ENCODE measurements at places on chromosomes 6 and 20.
A peak's percentile ranks its signal among the peaks of the same experiment; 100 is the strongest.

DNA sequence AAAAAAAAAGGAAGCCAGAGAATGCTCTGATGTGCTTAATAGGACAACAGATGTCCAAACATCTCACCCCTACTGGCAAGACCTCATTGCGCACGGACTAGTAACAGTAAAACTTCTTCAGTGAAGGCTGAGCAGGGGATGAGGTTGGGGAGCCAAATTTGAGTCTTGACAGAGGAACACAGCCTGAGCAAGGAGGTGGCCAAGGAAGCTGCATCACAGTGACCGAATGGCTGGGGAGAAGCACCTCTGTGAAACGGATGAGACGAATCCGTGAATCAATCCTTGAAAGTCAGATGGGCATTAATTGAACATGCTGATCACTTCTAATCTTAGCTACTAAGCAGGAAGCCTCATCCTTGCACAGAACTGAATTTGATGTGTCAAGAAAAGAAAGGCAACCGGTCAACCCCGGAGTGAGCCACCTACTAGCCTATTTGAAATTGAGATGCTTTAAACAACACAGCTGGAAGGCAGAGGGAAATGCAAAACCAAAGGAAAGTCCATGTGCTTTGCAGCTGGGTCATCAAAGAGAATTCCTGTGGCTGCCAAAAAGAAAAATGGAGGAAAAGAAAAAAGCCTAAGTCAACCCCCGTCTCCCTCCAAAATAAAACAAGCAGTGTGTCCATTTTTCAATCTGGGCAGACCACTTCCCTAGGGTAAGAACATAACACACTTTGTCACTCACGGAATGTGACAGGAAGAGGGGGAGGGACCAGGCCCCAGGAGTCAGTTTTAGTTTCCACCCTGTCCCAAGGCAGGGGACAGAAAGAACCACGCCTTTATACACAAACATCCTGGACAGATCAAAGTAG, 29.5 kb downstream of the PXDC1 start:
- DNase-seq, result no peak

DNA sequence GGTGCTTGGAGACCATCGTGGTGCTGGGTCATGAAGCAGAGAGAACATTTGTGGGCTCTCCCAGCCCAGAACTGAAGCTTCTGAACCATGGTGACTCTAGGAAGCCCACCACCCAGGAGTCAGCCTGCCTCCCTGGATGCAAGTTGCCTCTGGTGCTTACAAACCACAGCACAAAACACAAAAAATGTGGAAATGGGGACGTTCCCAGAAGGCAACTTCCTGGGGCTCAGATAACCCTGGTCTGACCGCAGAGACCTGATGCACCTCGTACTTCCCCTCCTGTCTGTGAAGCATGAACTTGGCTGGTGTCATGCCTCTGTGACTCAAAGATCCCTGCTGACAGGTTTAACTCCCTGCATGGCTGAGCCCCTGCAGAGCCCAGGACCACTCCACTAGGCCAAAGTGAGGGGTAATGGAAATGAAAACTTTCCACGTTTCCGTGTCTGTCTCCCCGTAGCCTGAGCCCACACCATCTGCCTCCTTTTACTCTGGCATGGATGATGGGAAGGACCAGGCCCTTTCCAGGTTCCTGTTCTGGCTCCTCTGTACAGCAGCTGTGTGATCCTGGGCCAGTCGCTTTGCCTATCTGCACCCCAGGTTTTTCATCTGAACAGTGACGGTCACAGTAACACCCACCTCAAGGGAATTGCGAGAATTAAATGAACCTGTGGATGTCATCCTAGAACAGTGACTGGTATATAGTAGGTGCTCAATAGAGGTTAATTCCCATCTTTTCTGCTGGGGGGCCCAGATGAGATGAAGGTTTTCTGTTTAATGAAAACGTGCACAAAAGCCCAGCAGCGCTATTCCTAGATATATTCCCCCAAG, 57.7 kb downstream of the PPP1R16B start:
- DNase-seq, result peak; percentile 80

- DNase-seq, result no peak
Measured at GRCh38 chr6:162262466-162263196, 464.9 kb downstream of the PRKN start.

- no peak for DNase-seq
Measured at GRCh38 chr6:117564681-117565080, 37.6 kb downstream of the GOPC start.

DNA sequence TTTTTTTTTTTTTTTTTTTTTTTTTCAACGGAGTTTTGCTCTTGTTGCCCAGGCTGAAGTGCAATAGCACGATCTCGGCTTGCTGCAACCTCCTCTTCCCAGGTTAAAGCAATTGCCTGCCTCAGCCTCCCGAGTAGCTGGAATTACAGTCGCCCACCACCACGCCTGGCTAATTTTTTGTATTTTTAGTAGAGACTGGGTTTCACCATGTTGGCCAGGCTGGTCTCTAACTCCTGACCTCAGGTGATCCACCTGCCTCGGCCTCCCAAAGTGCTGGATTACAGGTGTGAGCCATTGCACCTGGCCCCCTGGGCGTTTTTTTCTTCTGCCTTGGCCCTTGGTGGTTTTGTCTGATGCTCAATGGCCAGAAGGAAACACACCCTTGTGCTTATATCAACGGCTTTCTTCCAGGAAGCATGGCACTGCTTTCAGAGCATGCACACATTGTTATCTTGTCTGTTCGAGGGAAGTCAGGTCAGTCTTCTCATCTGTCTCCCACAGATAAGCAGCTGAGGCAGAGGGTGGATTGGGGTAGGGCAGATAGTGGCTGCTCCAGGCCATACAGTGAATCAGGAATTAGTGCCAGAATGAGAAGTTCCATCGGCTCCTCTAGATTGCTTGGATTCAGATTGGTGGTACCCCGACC, 203.1 kb downstream of the TSHZ2 start:
- DNase-seq, result no peak

DNA sequence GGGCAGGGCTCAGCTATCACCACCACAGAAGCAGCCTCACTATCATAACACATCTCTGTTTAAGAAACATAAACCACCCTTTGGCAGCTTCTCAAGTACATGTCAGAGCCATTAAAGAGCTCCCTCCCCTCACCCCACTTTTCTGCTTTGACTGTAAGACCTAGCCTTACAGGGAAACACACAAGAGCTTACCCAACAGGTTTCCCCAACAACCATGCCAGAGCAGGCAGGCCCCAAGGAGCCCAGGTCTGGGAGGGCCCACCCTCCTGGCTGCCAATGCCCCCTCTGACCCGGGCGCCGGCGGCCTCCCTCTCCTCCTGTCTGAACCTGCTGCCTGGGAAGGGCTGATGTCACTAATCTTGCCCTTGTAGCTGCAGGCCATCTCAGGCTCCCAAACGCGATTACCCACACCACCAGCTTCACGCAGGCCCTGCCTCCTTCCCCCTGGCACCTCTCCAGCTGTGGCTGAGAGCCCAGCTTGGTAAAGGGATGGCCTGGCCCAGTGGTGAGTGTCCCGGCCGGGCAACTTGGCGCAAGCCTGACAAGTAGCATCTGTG, 402.0 kb downstream of the MAFB start:
- DNase-seq, result no peak

- DNase-seq, result no peak
Measured at GRCh38 chr6:105991561-105992314, 94.4 kb upstream of the PRDM1 start.

DNA sequence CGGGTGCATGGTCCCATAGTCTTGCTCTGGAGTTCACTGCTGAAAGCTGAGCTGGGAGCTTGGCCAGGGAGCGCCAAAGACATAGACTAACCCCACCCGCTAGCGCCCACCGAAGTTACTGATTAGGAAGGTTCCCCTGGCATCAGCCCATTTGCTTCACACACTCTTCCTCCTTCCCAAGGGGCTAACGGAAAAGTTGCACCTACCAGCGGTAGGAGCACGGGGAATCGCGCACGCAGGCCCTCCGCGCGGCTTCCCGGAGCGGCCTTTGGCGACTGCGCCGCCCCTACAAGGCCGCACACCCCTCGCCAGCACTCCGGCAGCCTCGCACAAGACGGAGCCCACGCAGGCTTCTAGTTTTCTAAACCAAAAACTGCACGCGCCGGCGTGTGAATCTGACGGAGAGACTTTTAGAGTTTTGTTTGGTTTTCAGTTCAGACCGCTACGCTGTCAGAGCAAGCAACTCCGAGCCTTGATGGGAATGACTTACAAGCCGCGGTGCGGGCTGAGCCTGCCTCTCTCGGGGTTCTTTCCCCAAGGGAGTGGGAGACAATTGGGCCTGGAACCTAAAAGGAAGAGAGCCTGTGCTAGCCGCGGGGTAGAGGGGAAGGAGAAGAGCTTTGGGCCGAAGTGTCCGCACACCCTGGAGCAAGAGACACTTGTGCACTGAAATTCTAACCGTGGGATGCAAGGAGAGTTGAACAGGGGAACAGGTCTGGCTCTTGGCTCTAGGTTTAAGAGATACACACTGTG, 891 bp upstream of the POU3F2 start:
- DNase-seq, result no peak

- DNase-seq, result no peak
Measured at GRCh38 chr6:56148488-56149186, 98.7 kb downstream of the COL21A1 start.

DNA sequence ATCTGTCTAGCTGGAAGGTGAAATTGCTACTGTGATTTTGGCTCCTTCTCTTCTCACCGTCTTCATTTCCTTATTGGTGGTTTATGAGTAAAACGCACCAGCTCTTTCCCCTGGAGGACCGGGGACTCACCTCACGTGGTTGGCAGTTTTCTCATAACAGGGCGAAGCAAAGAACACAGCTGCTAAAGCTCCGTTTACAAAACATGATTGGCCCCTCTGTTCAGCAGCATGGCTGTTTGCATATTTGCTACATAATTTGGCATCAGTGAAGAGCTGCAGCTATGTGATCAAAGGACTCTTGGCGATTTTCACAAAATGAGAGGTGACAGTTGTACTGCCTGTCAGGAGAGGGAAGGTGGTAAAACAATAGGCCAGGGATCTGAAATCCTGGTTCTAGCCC, 20.5 kb upstream of the TMEM181 start:
- no peak for DNase-seq

GRCh38 chr6:87830907-87831306, 128.9 kb upstream of the AKIRIN2 start:
- no peak for DNase-seq

- DNase-seq, result peak; percentile 74
Measured at GRCh38 chr20:46040902-46041535, 12.0 kb downstream of the SLC12A5 start.

DNA sequence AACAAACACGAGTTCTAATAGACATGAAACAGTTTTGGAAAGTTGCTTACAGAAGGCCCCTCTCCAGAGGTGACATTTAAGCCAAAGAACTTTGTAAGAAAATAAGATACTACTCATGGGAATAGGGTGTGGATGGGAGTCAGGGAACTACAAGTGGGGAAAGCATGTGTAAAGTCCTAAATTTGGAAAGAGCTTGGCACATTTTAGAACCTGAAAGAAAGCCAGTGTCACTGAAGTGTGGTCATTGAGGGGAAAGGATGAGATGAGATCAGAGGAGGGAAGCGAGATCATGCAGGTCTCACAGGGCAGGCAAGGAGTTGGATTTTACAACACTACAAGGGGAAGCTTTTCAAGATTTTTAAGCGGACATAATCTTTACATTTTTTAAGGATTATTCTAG, 38.0 kb downstream of the VGLL2 start:
- DNase-seq, result no peak

DNA sequence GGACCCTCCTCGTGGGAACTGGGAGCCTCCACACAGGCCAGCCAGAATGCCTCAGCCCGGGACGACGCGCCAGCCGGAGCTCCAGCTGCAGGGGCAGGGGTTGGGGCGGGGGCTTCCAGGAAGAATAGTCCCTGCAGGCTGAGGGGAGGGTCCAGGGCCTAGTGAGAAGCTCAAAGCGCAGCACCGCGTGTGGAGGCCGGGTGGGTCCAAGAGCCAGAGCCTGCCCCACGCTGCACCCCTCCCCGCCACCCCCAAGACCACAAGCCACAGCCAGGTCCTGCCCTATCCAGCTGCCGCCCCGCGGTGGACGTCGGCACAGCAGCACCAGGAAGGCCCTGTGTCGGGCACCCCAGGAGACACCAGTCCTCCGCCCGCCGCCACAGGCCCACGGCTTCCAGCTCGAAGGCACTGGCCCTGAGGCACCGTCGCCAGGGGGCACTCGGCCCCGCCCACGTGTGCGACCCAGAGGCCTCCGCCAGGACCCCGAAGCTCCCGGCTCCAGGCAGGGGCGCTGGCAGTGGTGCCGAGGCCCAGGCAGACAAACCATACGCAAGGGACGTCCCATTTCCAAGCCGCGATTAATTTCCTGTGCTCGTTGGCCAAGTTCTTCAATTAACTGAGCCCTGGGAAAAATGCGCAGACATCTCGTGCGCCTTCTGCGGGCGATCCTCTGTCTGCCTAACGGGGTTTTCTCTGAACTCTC, 19.5 kb downstream of the KCNQ2 start:
- no peak for DNase-seq

DNA sequence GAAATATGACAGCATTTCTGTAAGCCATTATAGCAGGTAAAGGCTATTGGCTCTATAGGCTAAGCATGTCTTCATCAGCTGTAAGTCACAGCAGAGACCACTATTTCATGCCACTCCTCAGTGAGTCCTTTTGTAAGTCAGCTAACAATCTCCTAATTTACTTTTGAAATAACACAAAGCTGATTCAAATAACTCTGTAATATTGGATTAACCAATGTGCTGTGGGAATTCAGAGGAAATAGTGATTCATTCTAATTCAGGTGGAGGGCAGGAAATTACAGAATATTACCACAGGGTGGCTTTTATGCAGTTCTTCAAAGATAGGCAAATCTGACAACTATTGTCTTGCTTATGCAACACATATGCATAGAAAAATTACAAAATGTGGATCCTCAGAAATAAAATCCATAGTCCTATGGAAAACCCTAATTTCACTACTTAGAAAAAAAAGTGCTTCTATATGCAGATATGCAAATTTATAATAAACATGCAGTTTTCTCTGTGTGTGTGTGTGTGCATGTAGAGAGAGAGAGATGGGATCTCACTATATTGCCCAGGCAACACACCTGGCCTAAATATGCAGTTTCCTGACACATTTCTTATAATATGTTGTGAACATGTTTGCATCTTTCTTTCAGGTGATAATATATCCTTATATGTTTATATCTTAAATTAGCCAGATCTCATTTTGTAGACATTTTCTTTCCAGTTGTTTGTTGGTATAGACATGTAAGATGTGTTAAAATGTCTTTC, 4.8 kb upstream of the SMIM28 start:
- no peak for DNase-seq

DNA sequence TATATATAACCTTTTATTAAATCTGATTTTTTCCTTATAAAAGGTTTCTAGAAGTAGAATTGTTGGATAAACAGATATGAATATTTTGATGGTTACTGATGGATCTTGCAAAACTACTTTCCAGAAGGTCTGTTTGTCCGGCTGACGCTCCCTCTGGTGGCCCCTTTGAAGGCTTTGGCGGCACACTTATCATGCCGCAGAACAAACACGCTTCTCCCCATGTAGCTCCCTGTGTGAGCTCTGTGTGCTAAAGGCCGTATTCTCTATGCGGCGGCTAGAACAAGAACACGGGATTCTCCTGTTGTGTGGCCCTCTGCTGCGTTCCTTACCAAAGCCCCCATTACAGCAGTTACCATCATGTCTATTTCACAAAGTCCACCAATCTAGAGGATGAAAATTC, 30.0 kb downstream of the PPP1R3G start:
- DNase-seq, result no peak

- no peak for DNase-seq
Measured at GRCh38 chr6:114158411-114158810, 184.4 kb downstream of the HS3ST5 start.

Measured in stimulated activated effector memory CD8-positive, alpha-beta T cell treated with anti-CD3 and anti-CD28 coated beads, Interleukin-12 subunit alpha, Interleukin-12 subunit beta, amount 100 ng/mL, for 72 hours (primary cell).